ENCODE measurements at places on chromosomes 16 and 17. TPM values are rescaled to one million over a fixed set of nuclear protein-coding genes. Genes with fewer than 3 reads are reported as not detected.

Gene DHRS7C
- total RNA-seq = not detected

Gene MT3
- total RNA-seq = not detected

Gene OGFOD3
- 53.9 TPM for total RNA-seq

Gene SERPINF2
- 0.77 TPM for total RNA-seq

Gene SSTR5
- total RNA-seq = 2.8 TPM

Gene OR1E2
- not detected for total RNA-seq

Gene SLC5A2
- 0.15 TPM for total RNA-seq

Gene KRT28
- total RNA-seq = not detected

Gene NOL3
- 27.9 TPM for total RNA-seq

Gene ACADVL
- total RNA-seq = 305 TPM

Gene TBX2
- total RNA-seq = 35.6 TPM

Gene ZSCAN10
- total RNA-seq = 0.21 TPM

Gene AURKB
- total RNA-seq = 85.8 TPM

Gene KRT31
- total RNA-seq = not detected

Gene MAZ
- 426 TPM for total RNA-seq

Gene SEZ6L2
- total RNA-seq = 70.7 TPM

Gene CCL14
- not detected for total RNA-seq

Gene G6PC1
- 0.08 TPM for total RNA-seq

Gene PCGF2
- 43.9 TPM for total RNA-seq

Gene ORC6
- total RNA-seq = 33.5 TPM

Gene CCL22
- total RNA-seq = 0.39 TPM

Gene FMNL1
- total RNA-seq = 20.0 TPM

Gene MFAP4
- 0.92 TPM for total RNA-seq

Gene LLGL2
- 201 TPM for total RNA-seq

Gene BAIAP3
- 9.4 TPM for total RNA-seq

Gene TSNAXIP1
- 1.6 TPM for total RNA-seq

Gene RAB26
- 92.2 TPM for total RNA-seq

Gene SLC52A1
- total RNA-seq = 0.54 TPM

Gene DNAAF1
- total RNA-seq = not detected

Gene HSD17B1
- 5.4 TPM for total RNA-seq

Gene TEDC2
- total RNA-seq = 25.0 TPM

Gene GIT1
- 94.6 TPM for total RNA-seq

Gene GDPD3
- 2.5 TPM for total RNA-seq

Gene TRIM47
- total RNA-seq = 125 TPM

Gene ABCA6
- total RNA-seq = 0.46 TPM

Gene GNG13
- 0.23 TPM for total RNA-seq

Gene ZSCAN32
- total RNA-seq = 18.9 TPM

Gene CDR2
- total RNA-seq = 35.7 TPM

Gene ST6GALNAC1
- 0.15 TPM for total RNA-seq

Gene PRAC2
- not detected for total RNA-seq

Gene TMIGD1
- total RNA-seq = not detected

Gene ICAM2
- total RNA-seq = 0.33 TPM

Gene FSCN2
- total RNA-seq = 1.2 TPM

Gene ZKSCAN2
- 11.4 TPM for total RNA-seq

Gene RND2
- total RNA-seq = 0.59 TPM

Gene TNFSF13
- total RNA-seq = 2.3 TPM

Gene TBC1D3K
- total RNA-seq = 1.5 TPM

Gene SMIM36
- total RNA-seq = not detected
